Effector memory CD4-positive, alpha-beta T cell (primary cell): ENCODE measurements at places on chromosomes 2 and 18.

DNA sequence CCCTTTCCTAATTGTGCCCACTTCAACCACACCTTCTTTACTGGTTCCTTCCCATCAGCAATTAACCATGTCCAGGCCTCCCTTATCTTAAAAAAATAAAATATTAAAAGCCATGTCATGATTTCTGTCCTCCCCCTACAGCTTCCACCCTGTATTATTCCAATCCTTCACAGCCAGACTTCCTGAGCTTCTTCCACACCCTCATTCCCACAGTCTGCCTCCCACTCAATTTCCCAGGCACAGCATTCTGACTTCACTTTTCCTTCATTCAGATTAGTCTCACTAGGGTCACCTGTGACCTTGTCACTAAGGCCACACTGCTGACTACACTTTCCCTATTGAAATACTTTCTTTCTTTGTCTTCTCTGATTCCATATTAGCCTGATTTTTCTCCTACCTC, 159.4 kb downstream of the DIS3L2 start:
- no peak for DNase-seq

DNA sequence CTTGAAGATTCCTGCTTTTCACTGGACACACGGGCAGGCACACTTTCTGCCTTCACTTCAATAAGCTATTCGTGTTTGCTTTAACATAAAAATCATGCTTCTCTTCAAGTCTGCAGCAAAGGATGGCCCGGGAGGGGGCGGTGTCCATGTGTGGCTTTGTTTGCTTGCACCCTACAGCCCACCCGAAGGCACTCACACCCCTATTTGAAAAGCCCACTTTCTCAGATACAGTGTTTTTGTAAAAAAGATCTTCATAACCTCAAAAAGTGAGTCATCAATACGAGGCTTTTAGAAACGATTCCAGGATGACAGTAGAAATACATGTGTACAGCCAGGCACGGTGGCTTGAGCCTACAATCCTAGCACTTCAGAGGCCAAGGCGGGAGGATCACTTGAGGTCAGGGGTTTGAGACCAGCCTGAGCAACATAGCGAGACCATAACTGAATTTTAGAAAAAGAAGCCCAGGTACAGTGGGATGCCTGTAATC, 36.5 kb upstream of the HPCAL1 start:
- DNase-seq, result no peak

- no peak for DNase-seq
Observed at GRCh38 chr2:8268172-8268783, 413.6 kb upstream of the ID2 start.

DNA sequence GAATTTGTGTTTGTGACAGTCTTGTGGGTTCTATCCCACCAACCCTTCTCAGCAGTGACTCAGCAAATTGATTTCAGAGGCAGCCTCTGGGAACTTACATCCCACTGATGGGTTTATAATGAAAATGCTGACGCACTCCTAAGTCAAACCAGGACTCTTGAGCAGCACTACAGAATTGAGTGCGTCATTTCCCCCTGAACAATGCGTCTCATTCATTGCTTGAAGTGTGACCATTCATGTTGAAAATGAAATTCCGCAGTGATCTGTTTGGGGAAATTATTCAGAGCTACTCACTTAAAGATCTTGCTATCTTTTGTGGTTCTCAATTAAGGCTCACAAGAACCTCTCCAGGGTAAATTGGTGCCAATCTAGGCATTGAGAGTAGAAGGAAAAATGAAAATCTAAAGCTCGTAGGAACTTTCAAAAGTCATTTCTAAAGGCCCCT, 417.7 kb upstream of the SLC14A2 start:
- DNase-seq, result no peak

DNA sequence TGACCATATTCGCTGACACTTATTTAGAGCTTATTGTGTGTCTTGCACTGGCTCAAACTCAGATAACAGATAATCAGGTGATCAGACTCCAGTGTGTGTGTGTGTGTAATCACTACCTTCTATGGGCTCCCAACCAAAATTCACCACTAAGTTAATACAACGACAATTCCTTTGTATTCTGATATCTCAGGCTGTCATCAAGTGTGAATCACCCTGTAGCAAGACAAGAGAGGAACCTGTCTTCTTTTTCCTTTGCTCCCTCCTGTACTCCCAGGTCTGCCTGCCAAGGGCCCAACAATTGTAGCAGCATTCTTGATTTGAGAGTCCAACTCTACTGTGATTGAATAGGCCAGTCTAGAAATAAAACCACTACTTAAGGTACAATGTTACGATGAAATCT, 25.8 kb downstream of the ITGB6 start:
- no peak for DNase-seq

GRCh38 chr18:72456802-72457201, 87.3 kb downstream of the CBLN2 start:
- no peak for DNase-seq

- DNase-seq, result no peak
Observed at GRCh38 chr2:159933727-159934049, 128.7 kb downstream of the PLA2R1 start.

DNA sequence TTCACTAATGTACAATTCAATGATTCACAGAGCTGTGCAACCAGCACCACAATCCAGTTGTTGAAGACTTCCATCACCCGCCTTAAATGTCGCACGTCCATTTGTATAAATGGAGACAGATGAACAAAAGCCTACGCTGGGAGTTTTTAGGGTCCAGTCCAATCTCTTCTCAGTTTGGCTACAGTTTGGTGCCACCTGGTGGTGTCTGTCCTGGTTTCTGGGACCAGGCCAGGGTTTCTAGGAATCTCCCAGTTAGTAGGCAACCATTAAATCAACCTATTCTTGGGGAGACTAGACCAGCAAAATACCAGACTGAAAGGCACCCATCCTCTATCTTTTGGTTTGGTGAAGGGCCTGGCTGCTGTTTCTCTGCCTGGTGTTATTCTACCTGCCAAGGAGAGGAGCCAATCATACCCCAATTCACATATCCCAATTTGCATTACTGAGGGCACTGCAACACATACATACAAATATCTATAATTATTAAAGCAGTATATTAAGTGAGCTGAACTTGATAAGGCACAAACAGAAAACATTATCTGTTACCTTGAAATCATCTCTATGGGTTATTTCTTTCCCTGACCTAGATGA, 3.2 kb upstream of the DDX1 start:
- DNase-seq, result no peak

GRCh38 chr18:74082742-74083556, 64.7 kb downstream of the FBXO15 start:
- DNase-seq, result no peak

DNA sequence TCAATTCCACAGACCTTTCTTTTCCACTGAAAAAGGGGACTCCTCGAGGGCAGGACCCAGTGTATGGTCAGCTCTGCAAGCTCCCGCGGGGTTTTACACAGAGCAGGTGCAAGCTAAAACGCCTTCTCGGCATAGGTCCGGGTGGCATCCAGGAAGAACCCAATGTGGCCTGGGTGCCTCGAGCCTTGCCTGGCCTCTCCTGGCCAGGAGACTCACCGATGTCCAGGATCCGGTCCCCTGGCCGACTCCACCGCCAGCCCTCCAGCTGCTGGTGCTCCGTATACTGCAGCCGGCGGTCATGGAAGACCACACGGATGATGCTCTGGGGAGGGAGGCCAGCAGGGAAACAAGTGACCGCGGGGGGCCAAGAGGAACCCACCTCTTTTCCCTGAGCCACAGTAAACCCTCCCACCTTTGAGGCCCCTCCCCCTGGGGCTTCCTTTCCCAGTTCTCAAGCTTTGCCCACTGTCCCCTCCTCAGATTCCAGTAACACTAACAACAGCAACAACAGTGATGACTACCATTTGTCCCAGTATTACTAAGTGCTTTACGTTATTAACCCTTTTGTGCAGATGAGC, 36.1 kb downstream of the TFCP2L1 start:
- no peak for DNase-seq

DNA sequence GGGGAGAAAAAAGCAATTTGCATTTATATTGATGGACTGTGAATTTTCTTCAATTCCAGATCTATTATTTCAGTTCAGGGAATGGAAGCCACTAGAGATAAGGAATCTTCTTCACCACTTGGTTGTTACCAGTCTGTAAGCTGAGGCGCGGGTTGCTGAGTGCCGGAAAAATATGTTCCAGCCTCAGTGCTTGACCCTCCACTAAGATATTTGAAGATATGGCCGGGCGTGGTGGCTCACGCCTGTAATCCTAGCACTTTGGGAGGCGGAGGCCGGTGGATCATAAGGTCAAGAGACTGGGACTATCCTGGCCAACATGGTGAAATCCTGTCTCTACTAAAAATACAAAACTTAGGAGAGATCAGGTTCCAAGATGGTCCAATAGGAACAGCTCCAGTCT, 9.1 kb upstream of the HMSD start:
- no peak for DNase-seq

GRCh38 chr18:23819001-23819400, 129.7 kb downstream of the LAMA3 start:
- no peak for DNase-seq

GRCh38 chr2:190929919-190930318, 49.3 kb downstream of the GLS start:
- DNase-seq, result no peak

- no peak for DNase-seq
Observed at GRCh38 chr2:10522170-10522448, 74.0 kb upstream of the ODC1 start.

DNA sequence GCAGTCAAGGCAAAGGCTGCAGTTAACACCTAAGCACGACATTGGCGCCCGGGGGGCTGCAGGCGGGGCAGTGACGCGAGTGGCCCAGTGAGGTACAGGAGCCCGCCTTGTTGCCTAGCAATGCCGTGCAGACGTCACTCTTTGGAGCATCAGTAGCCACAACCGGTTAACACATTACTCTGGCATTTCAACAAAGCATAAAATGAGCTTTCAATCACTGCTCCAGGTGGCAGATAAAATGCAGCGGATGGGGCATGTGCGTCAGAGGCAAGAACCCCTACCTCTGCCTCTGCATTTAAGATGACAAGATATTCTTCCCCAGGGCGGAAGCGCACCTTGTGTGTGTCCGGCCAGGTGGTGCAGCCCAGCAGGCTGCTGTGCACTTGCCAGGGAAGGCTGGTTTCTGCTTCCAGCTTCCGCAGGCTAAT, 139.4 kb downstream of the MTCL1 start:
- DNase-seq, result no peak

GRCh38 chr18:38951633-38952032, 1386.0 kb upstream of the CELF4 start:
- DNase-seq, result no peak

GRCh38 chr18:36769172-36769571, 59.6 kb downstream of the TPGS2 start:
- no peak for DNase-seq

DNA sequence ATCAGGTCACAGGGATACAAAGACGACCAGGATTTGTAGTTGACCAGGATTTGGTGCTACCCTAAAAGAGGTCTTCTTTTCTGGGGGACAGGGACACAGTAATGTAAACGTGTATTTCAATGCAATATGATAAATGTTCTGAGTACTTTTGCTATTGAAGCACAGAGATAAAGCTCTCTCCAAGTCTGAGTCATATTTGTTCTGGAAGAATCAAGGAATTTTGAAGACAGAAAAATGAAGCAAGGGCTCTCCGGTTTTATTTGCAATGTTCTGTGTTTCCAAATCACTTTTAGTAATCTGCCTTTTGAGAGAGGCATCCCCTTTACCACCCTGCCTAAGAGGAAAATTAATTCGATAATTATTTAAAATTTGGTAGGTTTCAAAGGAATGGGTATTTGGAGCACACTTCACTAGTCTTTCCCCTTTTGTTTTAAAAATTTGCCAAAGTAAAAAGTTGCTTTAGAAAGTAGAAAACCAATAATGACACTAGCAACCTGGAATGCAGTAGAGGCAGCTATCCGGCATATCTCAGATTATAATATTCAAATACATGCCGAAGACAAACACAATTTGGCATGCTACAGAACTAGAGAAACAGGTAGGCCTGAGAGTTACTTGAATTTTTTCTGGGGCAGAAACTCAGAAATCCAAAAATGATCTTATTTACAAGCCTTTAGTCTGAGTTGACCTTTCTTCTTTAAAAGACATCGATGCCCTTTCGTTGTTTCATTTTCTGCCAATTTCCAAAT, 82.7 kb downstream of the MREG start:
- DNase-seq, result no peak

- no peak for DNase-seq
Observed at GRCh38 chr2:204228169-204228886, 291.8 kb downstream of the ICOS start.

- DNase-seq, result no peak
Observed at GRCh38 chr18:76530846-76531245, 35.8 kb upstream of the ZNF516 start.

DNA sequence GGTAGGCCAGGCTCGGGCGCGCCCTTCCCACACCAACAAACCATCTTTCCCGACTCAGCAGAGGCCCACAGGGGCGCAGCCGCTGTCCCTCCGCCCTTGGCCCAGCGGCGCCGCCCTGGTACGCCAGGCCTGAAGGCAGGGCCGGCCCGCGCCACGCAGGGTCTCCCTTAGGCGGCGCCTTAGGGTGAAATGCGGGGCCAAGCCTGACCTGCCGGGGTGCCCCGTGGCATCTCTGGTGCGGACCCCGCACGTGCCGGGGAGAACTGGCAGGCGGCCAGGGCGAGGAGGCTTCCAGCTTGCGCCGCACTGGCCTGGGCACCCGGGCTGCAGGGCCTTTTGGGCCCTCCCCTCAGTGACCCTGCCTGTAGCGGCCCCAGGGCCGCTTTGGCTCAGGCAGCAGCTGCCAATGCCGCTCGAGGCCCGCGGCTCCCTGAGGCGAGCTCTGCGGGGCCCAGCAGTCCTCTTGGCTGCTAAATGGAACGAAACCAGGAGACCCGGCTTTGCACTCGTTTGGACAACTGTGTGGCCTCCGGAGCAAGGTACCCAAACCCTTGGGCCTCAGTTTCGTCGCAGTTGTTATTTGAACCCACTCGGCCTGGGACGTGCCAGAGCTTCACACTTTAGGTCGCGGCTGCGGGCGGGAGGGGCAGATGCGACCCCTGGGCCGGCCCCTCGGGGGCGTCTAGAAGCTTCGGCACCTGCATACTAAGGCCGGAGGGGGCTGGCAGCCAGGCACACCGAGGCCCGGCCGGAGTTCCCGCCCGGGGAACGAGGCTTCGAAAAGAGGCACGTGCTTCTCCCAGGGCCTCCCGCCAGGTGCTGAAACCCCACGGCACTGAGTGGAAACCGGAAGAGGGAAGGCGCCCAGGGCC, 8.5 kb downstream of the OTX1 start:
- no peak for DNase-seq

DNA sequence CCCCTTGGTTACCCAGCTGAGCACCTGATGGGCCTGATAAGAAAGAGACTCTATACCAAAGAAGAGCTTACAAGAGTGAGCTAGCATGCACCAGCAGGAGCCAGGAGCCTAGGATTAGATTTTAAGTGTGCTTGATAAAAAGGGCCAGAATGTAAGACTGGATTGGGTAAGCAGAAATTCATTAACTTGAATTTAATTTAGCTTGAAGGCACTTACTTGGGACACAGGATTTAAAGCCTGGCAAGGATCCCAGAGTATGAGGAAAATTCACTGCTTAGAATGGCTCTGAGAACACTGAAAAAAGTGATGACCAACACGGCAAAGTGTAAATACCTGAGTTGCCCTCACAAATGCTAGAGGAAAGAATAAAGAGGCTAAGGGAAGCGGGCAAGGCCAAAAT, 91.3 kb upstream of the RBBP8 start:
- DNase-seq, result no peak

- no peak for DNase-seq
Observed at GRCh38 chr2:222218786-222219185, 80.0 kb downstream of the PAX3 start.

- DNase-seq, result no peak
Observed at GRCh38 chr2:216522892-216523502, 24.4 kb downstream of the RPL37A start.

GRCh38 chr2:160635488-160635887, 141.9 kb upstream of the RBMS1 start:
- DNase-seq, result no peak

- DNase-seq, result no peak
Observed at GRCh38 chr2:50748671-50749070, 283.3 kb downstream of the NRXN1 start.
